ENCODE measurements at places on chromosomes 7 and 10.

DNA sequence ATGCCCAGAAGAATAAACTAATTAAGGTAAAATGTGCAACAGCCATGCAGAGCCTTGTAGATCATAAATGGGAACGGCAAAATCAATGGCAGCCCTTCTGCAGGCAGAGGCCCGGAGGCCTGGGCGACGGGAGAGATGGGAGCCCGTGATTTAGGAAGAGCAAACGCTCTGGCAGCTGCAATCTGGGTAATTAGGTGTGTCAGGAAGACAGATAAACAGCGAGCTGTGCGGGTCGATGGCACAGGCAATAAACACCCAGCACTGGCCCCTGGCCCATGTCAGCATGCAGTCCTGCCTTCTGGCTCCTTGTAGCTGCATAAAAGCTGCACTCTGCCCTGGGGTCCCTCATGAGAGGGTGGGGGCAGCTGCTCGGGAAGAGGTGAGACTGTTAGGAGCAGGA is 78.0 kb downstream of the GOLGA7B start:
- DNase-seq = no peak

DNA sequence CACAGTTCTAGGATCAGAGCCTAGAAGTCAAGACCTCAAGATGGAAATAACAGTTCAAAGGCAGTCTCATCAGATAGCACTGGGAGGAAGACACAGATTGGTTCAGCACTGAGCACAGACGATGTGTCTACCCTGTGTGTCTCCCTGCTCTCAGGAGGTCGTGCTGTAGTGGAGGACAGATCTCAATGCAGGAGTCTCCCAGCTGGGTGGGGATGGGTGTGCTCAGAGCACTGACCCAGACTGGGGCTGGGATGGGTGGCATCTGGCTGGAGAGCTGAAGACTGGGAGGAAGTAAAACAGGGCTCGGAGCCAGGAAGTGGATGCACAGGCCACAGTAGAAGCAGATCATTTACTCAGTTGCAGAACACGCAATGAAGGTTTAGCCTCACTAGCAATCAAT is 69.5 kb upstream of the GDF10 start:
- DNase-seq = no peak

DNA sequence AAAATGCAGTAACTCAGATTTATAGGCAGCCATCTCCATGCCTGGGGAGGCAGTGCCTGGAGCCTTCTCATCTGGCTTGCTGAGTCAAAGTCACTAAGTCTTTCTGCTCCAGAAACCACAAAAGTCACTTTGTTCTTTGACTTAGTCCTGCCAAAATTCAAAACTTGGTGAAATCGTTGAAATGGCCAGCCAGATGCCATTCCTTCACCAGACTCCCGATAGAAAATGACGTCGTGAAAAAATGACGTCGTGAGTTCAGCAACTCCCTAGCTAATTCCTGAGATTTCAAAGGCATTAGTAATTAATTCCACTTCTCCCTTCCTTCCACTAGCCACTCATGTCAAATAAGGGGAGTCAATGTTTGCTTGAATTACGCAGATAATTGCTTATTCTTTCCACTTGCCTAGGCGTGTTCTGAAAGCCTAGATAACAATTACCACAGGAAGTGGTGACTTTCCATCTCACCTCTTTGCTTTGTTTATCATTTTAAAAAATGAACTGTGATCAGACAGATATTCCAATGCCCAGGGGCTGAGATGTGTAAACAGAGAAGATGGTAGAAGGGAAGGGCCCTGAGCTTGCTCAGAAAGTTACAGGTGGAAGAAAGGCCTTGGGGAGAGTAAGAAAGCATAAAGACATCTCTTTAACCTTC is 48.5 kb upstream of the OSBPL3 start:
- DNase-seq = peak; percentile 90

DNA sequence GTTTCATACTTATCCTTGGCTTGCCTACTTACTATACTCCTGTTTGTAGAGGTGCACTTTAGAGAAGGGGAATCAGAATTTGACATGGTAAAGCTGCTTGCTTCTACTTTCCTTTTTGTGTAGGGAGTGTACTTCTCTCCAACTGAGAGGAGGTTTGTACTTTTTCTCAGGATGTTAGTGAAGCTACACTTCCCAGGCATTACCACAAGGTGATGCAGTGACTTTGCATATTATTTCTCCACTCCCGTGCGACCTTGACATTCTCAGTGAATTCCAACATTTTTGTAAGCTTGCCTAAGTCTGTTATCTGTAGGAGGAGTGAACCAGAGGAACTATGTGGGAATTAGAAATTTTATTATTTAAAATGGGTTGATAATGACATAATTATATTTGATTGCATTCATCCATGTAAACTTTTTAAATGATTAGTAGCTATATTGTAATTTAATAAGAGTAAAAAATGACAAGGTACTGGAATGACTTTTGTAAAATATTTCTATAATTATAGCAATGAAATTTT is 5.2 kb downstream of the TAX1BP1 start:
- DNase-seq = peak; percentile 77

GRCh38 chr10:107098326-107098725 is 66.2 kb downstream of the SORCS1 start:
- DNase-seq = no peak

- DNase-seq = no peak
Measured at GRCh38 chr7:88233828-88234227, 14.0 kb upstream of the SRI start.

DNA sequence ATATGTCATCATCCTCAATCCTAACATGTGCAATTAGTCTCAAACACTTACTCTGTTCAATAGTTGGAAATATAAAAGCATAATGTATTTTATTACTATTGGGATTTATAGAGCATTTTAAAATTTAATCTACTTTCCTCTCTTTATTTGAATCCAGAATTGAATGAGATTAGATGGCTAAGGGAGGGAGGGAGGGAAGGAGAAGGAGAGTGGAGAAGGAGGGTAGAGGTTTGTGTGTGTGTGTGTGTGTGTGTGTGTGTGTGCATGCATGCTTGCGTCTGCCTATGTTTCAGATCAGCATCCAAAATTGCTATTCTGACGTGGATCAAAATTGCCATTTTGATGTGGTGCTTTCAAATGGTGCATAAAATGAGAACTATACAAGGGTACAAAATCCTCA is 90.8 kb downstream of the NRP1 start:
- no peak for DNase-seq
